Activated T-helper 1 cell treated with anti-CD3 and anti-CD28 coated beads, Interleukin-2, amount 50 U/mL, for 16 hours (primary cell): ENCODE measurements at places on chromosomes 5 and 9.

DNA sequence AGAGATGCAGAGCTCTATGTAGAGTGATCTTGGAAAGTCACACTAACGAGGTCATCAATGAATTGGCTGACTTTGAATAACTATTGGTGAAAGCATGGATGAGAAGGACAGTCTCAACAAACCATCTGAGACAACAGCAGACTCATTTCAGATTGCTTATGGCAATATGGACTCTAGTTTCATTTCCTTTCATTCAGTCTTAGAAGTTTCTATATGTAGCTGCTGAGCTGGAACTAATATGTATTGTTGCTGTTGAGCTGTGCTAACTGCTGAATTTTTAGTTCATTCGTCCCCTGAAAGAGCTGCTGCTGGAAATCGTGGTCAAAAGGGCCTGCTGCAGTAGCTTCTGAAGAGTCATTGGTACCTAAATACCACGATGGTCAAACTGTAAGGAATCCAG is 31.3 kb downstream of the TNFSF15 start:
- DNase-seq: no peak

GRCh38 chr5:7902666-7903625 is 34.0 kb downstream of the MTRR start:
- DNase-seq: no peak

DNA sequence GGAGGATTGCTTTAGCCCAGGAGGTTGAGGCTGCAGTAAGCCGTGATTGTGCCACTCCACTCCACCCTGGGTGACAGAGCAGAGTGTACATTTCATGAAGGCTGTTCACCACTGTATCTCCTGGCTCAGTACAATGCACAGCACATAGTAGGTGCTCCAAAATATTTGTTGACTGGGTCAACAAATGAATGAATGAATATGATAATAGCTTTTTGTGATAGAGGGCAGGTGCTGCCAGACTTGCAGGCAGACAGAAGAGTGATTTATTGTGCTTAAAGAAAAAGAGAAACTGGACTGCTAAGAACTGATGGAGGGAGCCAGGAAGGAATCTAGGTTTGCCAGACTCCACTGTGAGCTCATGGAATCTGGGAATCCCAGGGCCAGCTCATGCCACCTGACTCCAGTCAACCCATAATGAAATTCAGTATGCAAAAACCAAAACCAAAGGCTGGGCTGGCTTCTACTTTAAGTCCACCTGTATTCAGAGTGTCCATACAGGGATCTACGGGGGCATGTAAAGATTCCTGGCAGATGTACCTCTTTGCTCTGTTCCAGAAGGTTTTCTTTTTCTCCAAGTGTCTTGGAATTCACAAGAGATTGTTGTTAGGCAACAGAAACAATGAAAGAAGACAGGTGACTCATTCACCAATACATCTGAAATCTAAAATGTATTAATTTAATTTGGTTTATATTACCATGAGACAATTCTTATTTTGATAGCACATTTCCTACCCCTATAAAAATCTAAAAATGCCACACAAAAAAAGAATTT is 15.5 kb upstream of the CTNNA1 start:
- no peak for DNase-seq

- DNase-seq: no peak
These were observed 18.1 kb upstream of the FTMT start for GRCh38 chr5:121833617-121834016.

DNA sequence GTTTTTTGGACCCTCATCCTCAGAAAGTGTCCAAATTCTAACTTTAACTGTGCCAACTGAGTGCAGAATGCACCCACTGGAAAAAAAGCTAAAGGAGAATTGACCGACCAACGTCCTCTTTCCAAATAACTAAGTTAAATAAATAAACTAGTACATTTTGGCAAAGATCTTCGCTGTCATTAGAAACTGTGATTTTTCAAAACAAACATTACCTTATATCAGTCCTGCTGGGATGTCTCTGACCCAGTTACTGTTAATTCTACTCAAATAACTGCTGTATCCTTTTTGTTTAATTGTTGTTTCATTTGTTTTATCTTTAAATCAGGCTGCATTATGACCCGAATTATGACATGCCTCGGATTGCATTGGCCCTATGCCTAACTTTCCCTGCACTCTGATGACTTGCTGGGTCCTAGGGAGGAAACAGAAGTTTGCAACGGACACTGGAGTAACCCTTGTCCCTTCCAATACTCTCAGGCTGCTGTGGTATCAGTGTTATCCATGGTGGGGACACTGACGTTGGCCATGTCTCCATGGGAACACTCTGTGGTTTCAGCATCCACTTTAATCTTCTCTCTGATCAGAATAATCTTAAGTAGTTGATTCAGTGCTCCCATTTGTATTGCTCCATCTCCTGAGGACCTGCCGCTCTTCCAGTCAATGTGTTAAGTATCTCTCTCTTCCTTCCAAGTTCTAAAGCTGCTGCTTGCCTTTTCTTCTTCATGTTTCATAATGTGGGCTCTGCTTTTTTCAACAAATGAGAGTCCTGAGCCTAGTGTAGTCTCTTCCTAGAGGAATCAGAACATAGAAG is 11.1 kb upstream of the IFNA5 start:
- no peak for DNase-seq

GRCh38 chr5:114152656-114153360 is 209.1 kb upstream of the KCNN2 start:
- no peak for DNase-seq

DNA sequence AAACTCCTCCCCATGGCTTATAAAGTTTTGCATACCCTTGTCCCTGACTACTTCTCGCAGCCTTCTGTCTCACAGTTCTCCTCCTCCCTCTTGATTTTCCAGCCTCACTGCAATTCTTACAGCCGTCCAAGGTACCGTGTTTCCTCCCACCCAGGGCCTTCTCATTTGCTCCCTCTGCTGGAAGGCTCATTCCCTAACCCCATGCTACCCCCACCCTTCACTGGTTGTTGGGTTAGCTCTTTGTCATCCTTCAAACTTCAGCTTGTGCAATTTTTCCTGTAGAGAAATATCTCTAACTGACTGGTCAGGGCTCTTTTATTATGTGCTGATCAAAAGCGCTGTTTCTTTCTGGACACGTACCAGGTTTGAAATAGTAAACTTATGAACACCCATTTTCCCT is 329.2 kb downstream of the EBF1 start:
- DNase-seq: no peak

DNA sequence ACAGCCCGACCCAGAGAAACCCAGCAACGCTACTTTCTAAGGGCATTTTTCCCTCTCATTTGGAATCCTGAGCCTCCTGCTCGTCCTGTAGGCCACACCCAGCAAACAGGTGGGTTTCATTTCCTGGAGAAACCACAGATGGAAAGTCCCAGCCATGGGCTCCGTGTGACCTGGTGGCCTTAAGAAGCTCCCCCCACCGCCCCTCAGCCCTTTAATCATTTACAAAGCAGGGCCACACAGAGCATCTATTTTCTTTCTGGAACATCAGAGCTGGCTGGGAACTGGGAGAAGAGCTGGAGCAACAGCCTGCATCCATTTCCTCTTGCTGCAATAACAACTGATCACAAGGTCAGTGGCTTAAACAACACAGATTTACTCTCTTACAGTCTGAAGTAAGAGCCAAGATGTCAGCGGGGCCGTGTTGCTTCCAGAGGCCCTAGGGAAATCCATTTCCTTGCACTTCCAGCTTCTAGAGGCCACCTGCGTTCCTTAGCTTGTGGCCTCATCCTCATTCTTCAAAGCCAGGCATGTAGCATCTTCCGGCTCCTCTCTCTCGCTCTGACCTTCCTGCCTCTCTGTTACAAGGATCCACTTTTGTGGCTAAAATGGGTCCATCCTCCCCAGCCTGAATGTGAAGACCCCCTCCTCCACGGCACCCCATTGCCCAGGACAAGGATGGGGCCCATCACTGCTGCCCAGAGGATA is 40.5 kb downstream of the C9orf50 start:
- no peak for DNase-seq

DNA sequence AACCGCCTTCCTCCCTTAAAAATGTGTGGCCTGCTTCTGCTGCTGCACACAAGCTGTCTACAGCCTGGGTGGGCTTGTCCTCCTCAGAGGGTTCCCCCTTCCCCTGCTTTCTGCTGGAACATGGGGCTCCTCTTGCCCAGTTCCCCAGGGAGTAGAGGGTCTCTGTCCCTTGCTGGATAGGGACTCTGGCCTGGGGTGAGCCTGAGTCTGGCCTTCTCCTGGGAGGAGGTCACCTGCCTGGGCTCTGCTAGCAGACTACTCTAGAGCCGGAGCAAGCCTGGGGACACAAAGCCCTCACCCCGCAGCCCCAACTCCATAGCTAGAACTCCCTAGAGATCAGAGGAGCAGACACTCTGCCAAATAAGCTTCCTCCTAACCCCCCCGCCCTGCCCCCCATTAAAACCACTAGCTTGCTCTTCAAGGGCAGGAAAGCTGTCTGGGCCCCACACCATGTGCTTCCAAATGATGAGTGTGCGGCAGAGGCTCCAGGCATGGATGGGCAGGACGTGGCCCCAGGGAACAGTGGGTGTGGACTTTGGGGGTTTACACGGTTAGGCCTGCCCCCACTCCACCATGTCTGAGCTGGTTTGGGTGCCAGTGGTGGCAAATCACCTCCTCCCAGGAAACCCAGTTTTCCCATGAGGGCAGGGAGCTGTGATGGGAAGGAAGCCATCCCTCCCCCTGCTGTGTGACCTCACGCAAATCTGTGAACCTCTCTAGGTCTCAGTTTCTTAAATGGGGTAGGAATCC is 10.0 kb downstream of the TCF7 start:
- no peak for DNase-seq

DNA sequence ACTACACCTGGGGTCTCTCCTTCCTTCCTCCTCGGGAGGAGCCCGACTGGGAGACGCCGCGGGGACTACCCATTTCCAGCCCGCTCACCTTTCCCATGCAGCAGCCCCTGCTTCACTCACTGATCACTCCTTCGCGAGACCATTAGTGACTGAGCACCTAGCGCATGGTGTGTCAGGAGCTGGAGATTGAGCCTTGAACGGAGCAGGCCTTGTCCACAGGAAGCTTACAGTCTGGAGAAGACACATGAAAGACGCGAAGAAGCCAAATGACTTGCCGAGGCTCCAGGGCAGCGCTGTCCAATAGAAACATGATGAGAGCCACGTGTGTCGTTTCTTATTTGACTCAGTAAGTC is 283 bp upstream of the CFAP90 start:
- DNase-seq: no peak

DNA sequence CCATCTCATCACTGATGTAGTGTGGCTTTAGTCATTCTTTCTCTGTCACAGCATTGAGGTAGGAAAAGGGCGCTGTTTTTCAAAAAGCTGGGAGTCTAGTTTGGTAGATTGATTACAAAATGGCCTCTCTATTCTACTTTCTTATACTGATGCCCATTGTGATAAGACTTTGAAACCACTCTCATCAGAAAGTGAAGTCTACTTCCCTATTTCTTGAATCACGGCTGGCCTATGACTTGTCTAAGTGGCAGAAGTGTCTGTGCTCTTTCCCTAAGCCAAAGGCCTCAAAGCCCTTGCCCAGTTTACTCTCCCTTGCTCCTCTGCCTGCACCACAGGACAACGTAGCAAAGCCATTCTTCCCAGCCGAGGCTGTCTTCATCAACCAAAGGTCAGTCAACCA is 83.0 kb upstream of the IL33 start:
- DNase-seq: no peak

DNA sequence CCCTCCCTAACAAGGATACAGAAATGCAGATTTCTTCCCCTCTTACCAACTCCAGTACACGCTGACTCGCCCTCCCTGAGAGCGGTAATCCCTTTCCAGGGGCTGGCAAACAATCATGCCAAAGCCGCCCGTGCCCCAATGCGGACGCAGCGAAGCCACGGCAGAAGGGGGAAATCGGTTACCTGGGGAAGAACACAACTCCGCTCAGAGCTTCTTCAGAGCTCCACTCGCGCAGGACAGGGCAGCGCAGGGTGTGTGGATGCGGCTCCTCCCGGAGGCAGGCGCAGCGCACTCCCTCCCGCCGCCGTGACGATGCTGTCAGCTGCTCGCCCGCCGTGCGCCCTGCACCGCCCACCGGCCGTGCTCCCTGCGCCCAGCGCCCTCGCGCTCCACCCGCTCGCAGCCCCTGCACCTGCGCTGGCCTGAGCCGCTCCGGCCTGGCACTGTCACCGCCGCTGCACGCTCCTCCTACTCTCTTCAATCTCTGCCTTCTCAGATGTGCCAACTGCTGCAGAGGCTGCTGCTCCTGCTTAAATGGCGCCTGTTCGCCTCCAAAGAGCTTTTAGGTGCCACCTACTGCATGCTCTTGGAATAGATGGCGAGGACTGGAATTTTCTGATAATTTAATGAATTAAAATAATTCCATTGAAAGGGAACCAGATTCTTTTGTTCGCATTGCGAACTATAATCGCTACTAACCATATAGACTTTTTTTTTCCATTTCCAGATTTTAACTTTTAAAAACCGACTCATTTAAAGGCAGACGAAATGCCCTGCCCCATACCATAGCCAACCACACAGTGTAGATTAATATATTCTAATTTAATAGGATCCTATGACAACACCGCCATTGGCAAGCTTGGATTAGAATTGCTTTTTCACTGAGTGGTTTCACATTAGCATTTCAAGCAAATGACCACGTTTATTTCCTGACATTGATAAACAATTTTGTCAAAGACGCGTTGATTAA is at the start of gene DIRAS2:
Gene DIRAS2, minus strand, starts transcription at position 255 of the 970 bp plus-strand sequence. CDS start 28,997 bp downstream, outside the sequence.
- no peak for DNase-seq
